ENCODE measurements at places on chromosomes 7 and 10. TPM values are rescaled to one million over a fixed set of nuclear protein-coding genes. Genes with fewer than 3 reads are reported as not detected.

GRCh38 chr10:43284341-43284910 lies 17.6 kb upstream of the RASGEF1A start:
- no peaks in the 10 kb centered on the region for H3K36me3 ChIP-seq
- no peak overlapping the region for H3K27ac ChIP-seq
- DNase-seq = no peak
- no peaks in the 10 kb centered on the region for H3K4me1 ChIP-seq

The RBM33 gene
- total RNA-seq = 10.6 TPM

DNA sequence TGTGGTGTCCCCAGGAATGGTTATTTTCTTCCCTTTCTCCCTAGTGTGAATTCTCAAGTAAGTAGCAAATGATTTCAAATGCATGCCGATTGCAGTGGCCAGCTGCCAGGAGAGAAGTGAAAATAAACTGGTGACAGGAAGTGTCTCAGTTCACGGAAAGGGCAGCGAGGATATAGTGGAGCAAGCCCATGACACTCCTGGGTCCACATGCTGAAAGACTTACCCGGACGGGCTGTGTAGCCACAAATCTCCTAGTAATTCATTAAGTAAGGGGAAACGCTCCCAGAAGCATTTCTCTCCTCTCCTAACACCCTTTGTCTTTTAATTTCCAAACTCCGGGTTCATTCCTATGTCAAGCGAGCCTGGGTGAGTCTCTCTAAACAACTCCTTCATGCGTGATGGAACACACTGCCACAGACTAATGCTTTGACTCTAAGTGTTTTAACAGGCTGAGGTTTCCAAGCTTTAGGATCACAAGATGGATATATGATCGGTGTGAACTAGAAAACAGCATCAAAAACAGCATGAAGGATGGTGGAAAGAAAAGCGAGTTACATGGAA lies 125.6 kb downstream of the CYP26A1 start:
- H3K4me3 ChIP-seq = peak overlapping the region; percentile 5
- DNase-seq = peak; percentile 39
- no peak overlapping the region for H3K27ac ChIP-seq

DNA sequence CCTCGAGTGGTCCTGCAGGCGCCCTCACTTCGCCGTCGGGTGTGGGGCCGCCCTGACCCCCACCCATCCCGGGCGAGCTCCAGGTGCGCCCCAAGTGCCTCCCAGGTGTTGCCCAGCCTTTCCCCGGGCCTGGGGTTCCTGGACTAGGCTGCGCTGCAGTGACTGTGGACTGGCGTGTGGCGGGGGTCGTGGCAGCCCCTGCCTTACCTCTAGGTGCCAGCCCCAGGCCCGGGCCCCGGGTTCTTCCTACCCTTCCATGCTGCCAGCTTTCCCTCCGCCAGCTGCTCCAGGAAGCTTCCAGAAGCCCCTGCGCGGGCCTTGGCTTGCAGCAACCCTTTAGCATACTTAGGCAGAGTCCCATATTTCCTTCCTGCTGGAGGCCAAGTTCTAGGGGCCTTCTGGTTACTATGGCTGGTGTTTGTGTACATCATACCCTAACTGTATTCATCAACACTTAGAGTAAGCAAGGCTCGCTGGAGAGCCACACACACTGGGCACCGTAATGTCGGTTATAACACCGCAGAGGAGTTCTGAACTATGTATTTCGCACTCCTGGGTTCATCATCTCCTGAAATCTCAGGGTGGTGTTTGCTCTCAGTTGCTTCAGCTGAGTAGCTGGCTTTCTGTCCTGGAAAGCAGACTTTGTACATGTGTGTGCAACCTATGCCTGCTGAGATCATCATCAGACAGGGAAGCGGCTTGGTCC lies 471 bp downstream of the MGMT start:
- DNase-seq = peak; percentile 4
- H3K27me3 ChIP-seq = no peaks in the 10 kb centered on the region
- H3K4me3 ChIP-seq = peak overlapping the region; percentile 91
- peaks cover 4% of the 10 kb centered on the region for H3K4me1 ChIP-seq
- H3K36me3 ChIP-seq = peaks cover 4% of the 10 kb centered on the region

The DDC gene
- total RNA-seq = not detected

- no peak for DNase-seq
- no peaks in the 10 kb centered on the region for H3K36me3 ChIP-seq
- no peaks in the 10 kb centered on the region for H3K4me1 ChIP-seq
These were observed 317.7 kb upstream of the SEMA3C start for GRCh38 chr7:81236560-81236959.

DNA sequence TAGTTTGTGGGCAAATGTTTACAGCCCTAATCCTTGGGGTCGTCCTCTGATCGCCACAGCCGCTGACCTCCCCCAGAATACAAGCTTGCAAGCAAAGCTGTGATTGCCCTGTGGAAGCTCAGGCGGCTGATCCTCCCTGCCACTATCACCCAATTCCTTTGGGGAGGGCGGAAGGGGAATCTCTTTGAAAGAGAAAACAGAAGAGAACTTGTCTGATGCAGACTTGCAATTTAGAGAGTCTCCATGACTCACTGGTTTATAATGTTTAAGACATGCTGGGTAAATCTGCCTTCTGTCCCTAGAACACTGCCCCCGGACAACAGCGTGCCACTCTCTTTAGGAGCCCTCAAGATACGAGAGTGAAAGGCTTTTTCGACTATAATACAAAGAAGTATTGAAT lies 75.5 kb downstream of the NRP1 start:
- H3K4me1 ChIP-seq = peaks cover 12% of the 10 kb centered on the region
- peak overlapping the region; percentile 41 for H3K27ac ChIP-seq

GRCh38 chr7:120502132-120502531 lies 229.2 kb downstream of the KCND2 start:
- H3K4me3 ChIP-seq = no peak overlapping the region
- no peak overlapping the region for H3K27ac ChIP-seq
- no peaks in the 10 kb centered on the region for H3K4me1 ChIP-seq
- H3K36me3 ChIP-seq = no peaks in the 10 kb centered on the region

DNA sequence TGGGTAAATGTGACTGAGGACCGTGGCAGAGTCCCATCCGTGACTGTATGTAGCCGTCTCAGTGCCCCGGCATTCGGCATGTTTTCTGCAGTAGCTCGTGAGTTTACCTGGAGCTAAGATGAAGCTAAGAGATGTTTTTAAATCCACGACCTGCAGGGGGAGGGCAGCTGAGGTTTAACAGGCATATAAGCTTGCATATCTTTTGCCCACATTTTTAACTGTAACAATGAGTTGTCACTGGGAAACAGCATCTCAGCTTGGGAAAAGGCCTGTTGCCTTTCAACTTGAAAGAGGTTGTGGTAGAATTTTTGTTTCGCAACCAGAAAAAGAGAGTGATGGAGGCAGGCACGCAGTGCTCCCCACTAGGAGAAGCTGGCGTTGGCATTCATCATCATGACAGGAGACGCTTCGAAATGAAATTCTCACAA lies 77.7 kb downstream of the CELF2 start:
- H3K27me3 ChIP-seq = no peaks in the 10 kb centered on the region
- H3K4me1 ChIP-seq = no peaks in the 10 kb centered on the region
- no peaks in the 10 kb centered on the region for H3K36me3 ChIP-seq
- no peak for DNase-seq

DNA sequence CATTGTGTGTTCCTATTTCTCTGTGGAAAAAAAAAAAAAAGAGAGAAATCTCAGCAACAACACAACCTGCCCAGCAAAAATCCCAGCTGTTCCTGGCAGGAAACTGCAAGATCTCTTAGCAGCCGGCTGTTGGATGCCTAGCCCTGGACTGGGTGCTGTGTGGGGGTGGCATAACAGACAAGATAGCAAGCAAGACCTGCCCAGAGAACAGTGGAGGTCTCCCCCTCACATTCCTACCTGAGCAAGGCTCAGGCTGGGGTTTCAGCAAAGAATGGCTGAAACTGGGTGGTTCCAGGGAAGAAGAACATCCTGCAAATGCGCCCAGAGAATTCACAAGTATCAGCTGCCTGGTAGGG lies 248.8 kb upstream of the ZMIZ1 start:
- no peak overlapping the region for H3K27ac ChIP-seq
- H3K4me3 ChIP-seq = no peak overlapping the region
- H3K4me1 ChIP-seq = no peaks in the 10 kb centered on the region
- H3K36me3 ChIP-seq = no peaks in the 10 kb centered on the region
- DNase-seq = no peak

DNA sequence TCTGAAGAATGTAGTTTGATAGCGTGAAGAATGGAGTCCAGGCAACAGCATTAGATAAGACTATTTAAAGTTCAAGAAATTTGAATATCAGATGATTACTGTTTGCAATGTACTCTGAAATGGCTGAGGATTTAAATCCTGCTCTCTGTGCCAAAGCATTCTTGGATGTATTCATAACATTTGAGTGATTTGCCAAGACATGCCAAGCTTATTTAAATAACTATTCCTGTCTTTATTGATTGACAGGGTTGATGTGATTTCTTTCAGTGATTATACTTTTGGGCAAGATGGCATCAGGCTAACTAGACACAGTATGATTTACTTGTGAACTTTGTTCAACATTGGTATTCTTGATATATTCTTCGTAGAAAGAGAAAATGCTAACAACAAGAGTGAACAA lies 168.7 kb downstream of the GNAI1 start:
- no peaks in the 10 kb centered on the region for H3K36me3 ChIP-seq
- H3K4me1 ChIP-seq = no peaks in the 10 kb centered on the region
- no peak overlapping the region for H3K4me3 ChIP-seq
- no peaks in the 10 kb centered on the region for H3K27me3 ChIP-seq
- no peak for DNase-seq
- no peak overlapping the region for H3K27ac ChIP-seq

DNA sequence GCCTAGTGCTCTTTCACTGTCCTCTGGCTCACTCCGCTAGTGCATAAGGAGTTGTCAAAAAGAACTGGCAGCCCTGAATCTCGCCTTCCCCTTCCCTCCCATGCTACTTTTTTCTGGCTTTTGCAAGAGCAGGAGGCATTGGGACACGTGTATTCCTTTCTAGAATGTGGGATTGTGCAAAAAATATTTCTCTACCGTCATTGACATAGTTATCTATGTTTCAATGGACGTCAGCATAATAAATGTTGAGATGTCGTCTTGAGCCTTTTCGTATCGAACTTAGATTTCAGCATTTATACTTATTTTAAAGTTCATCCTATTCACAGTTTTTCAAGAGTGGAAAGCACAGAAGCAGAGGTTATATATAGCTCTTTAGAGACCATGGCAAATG lies 727 bp downstream of the ING3 start:
- H3K4me3 ChIP-seq = peak overlapping the region; percentile 73
- 0 out of 2 replicates have a peak, but pooled peaks cover 1% of the 10 kb centered on the region for H3K27me3 ChIP-seq
- no peak for DNase-seq
- peaks cover 2% of the 10 kb centered on the region for H3K4me1 ChIP-seq
- peak overlapping the region; percentile 1 for H3K27ac ChIP-seq
- H3K36me3 ChIP-seq = peaks cover 4% of the 10 kb centered on the region

- no peak for DNase-seq
- H3K4me1 ChIP-seq = no peaks in the 10 kb centered on the region
- H3K36me3 ChIP-seq = no peaks in the 10 kb centered on the region
- H3K4me3 ChIP-seq = no peak overlapping the region
- H3K27me3 ChIP-seq = peaks cover 1% of the 10 kb centered on the region
These were observed 89.4 kb downstream of the ITGA8 start for GRCh38 chr10:15630353-15630752.

- H3K4me3 ChIP-seq = no peak overlapping the region
- H3K27me3 ChIP-seq = no peaks in the 10 kb centered on the region
- no peak for DNase-seq
- no peaks in the 10 kb centered on the region for H3K36me3 ChIP-seq
These were observed 114.3 kb downstream of the CDK14 start for GRCh38 chr7:90710466-90710850.

DNA sequence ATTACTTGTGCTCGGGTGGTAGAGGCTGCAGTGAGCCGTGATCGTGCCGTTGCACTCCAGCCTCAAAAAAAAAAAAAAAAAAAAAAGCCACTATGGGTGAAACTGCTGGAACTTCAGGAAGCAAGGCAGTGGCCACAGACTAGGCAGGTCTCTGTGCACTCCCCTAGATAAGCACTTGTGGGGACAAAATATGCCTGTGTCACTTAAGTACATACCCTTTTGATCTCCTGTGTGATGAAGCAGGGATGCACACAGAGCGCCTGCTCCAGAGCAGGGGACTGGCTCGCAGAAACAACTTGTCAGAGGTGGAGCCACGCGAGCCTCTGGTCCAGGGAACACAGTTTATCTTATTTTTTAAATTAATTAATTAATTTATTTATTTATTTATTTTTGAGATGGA lies 42.9 kb upstream of the PSAP start:
- no peak overlapping the region for H3K27ac ChIP-seq
- no peak for DNase-seq
- peaks cover 4% of the 10 kb centered on the region for H3K4me1 ChIP-seq
- H3K27me3 ChIP-seq = 0 out of 2 replicates have a peak, but pooled peaks cover 2% of the 10 kb centered on the region
- H3K36me3 ChIP-seq = no peaks in the 10 kb centered on the region

The CHRM2 gene
- 144 TPM for total RNA-seq

The EPO gene
- total RNA-seq = not detected

The KCNH2 gene
- total RNA-seq = 0.56 TPM

GRCh38 chr10:122051609-122052385 lies 62.8 kb downstream of the TACC2 start:
- H3K27ac ChIP-seq = no peak overlapping the region
- 0 out of 2 replicates have a peak, but pooled peaks cover 3% of the 10 kb centered on the region for H3K27me3 ChIP-seq
- no peaks in the 10 kb centered on the region for H3K4me1 ChIP-seq
- peak; percentile 65 for DNase-seq
- no peak overlapping the region for H3K4me3 ChIP-seq

GRCh38 chr10:124064676-124065075 lies 28.7 kb downstream of the CHST15 start:
- no peaks in the 10 kb centered on the region for H3K27me3 ChIP-seq
- H3K36me3 ChIP-seq = no peaks in the 10 kb centered on the region
- H3K4me3 ChIP-seq = no peak overlapping the region
- no peak overlapping the region for H3K27ac ChIP-seq
- no peak for DNase-seq

- DNase-seq = no peak
- H3K36me3 ChIP-seq = no peaks in the 10 kb centered on the region
These were observed 126.7 kb downstream of the WDR11 start for GRCh38 chr10:120977897-120978296.

The PNLIPRP2 gene
- total RNA-seq = not detected

DNA sequence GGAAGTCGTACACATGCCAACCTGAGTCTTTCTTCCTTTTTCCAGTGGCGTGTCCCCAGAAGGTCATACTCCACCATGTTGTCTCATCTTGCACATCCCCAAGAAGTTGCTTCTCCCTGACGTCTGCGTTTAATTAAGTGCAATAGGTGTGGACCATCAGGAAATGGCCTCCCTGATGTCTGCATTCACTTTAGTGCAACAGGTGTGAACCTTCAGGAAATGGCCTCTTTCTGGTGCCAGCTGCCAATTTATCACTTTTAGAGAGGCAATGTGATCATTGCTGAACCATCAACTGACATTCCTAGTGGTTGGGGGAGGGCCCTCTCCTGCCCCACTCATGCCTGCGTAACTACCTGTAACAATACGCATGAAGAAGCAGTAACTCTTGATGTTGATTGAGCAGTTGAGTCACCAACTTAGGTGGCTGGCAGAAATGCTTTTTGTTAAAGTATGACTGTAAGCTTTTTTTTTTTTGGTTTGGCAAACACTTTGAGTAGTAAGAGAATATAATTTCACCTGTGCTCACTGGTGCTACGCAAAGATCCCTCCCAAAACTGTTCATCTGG lies 25.8 kb downstream of the SCIN start:
- no peaks in the 10 kb centered on the region for H3K27me3 ChIP-seq
- H3K27ac ChIP-seq = no peak overlapping the region
- no peaks in the 10 kb centered on the region for H3K36me3 ChIP-seq
- DNase-seq = no peak
- H3K4me3 ChIP-seq = no peak overlapping the region

The MMP21 gene
- not detected for total RNA-seq
